Activated CD4-positive, alpha-beta T cell treated with anti-CD3 and anti-CD28 coated beads, Interleukin-2, Interleukin-6, amounts not matched to agents 100 ng/mL and 50 ng/mL, durations not matched to agents 16 hours and 8 hours (primary cell): ENCODE measurements at places on chromosomes 16 and 17.

GRCh38 chr17:1767358-1767757 is 5.5 kb downstream of the SERPINF1 start:
- DNase-seq: no peak

DNA sequence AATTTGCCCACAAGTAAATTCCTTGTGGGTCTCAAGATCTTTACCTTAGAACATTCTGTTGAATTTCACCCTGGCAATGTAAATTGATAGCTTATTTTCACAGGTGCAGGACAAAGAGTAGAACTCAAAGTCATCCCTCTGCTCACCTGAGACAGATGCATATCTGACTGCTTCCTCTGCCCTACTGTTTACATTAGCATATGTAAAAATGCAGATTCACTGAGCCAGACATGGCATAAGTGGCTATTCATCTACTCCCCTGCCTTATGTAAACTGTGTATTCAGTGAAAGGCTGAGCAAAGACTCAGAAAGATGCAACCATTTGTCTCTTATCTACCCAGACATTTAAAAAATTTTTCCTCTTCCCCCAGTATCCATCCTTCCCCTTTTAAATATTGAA is 22.3 kb upstream of the MILR1 start:
- DNase-seq: no peak

DNA sequence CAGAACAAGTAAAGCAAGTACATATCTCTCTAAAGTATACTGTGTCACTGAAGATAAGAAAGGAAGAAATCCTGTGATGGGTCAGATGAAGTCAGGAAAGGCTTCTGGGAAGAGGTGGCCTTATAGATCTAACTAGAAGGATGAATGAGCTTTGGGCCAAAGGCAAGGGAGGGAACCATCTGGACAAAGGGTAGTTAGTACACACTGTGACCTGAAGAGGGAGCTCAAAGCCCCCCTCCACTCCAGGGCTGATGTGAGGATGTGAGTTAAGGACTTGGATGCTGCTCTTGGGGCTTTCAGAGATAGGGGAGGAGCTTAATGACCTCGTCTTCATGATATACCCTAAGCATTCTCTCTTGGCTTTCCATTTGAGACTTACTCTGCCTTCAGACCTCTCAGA is 185.3 kb upstream of the CACNG3 start:
- peak; percentile 70 for DNase-seq

- no peak for DNase-seq
Observed at GRCh38 chr17:75707079-75707571, 14.1 kb upstream of the ITGB4 start.

DNA sequence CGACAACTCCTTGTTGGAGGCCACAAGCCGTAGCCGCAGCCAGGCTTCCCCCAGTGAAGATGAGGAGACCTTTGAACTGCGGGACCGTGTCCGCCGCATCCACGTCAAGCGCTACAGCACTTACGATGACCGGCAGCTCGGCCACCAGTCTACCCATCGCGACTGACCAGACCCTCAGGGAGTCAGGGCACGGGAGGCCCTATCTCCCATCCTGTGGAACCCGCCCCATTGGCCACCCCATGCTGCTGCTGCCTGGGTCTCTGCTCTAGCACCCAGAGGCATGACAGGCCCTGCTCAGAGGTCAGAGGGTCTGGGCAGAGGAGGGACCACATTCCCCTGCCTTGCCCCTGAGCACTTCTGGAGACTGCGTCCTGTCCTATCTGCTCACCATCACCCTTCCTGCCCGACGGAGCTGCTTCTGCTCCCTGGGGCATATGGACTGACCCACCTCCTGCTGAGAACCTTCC is 8.9 kb downstream of the TNFAIP1 start:
- no peak for DNase-seq

GRCh38 chr16:88366032-88366703 is 16.6 kb upstream of the ZNF469 start:
- DNase-seq: no peak

DNA sequence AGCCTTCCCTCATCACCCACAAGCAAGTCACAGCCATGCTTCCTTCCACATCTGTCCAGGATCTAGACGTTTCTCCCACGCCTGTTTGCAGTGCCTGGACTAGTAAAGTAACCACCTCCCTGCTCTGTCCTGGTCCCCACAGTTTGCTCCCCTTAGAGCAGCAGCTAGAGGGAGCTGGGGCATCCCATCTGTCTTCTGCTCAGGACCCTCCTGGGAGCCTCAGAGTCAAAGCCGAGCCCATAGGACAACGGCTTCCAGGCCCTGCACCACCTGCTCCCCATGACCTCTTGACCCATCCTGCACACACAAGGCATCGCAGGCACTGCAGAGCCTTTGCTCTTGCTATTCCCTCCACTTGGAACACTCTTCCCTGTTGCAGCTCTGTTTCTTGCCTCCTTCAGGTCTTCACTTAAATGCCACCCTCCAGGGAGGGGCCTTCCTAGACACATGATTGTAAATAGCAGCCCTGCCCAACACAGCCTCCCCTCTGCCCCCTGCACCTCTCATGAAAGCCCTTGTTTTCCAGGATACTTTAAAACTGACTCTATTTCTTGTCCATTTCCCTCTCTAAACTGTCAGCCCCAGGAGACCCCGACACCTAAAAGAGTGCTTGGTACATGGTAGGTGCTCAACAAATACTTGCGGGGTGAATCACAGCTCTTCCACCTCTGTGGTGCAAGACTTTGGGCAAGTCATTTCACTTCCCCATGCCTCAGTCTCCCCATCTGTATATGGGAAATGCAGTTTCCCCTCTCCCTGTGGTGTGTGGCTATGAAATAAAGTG is 3.1 kb downstream of the NATD1 start:
- no peak for DNase-seq

DNA sequence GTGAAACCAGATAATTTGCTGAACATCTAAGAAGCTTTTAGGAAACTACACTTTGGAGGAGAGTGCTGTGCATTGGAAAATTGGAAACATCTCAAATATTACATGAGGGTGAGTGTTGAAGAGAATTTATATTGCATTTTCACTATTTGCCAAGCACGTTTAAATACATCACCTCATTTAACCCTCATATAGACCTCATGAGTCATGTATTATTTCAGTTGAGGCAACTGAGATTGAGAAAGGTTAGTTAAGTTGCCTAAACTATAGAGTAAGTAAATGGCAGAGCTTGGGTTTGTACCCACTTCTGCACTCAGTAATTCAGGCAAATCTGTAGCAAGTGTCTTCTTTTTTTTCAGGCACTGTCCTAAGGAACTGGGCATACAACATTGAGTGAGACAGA is 3.7 kb upstream of the NLK start:
- no peak for DNase-seq

- no peak for DNase-seq
Observed at GRCh38 chr17:60354223-60354622, 37.7 kb downstream of the USP32 start.

GRCh38 chr17:30187573-30187972 is 47.9 kb downstream of the SLC6A4 start:
- DNase-seq: no peak

DNA sequence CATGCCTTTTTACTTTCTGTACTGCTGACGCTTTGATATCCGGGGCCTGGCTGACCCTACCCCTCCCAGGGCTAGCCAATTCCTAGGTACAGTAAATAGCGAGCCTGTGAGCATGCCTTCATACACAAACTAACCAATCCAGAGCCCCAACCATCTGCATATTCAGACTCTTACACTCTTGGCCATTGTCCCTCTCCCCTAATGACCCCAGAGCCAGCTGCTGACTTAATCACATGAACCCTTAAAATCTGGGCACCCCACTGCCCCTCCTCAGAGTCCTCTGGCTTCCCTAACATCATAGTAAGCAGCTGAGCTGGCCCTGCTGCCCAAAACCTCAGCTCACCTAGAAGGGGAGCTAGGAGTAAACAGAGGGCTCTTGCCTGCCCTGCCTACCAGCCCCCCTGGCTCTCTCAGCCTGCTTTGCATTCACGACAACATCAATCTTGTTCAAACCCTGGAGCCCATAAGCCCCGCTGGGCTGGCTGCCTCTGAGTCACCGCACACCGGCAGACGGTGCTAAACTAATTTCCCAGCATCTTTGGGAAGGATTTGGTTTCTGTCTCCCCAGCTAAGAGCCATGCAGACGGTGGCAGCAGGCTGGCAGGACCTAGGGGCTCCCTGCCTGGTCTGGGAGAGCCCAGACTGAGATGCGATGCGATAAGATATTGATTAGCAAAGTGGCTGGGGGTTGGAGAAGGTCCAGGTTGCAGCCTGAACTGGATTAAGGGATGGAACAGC is 63.2 kb downstream of the CLEC19A start:
- no peak for DNase-seq

DNA sequence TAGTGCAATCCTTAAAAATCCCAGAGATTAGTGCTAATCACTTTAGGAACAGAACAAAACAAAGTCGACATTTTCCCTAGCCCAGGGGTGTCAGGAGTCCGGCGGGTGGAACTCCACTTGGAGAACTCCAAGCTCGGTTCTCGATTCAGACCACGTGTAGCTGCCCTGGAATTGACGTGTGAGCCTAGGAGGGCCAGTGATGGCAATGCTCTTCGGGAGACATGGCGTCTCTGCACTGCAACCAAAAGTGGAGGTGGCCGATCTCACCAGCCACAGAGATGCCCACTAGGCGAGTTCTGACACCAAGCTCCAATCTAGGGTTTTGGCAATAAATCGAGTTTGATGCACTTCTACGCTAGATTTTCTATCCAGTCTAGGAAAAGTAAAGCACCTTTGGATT is 17.6 kb downstream of the MAP1LC3B start:
- DNase-seq: no peak

DNA sequence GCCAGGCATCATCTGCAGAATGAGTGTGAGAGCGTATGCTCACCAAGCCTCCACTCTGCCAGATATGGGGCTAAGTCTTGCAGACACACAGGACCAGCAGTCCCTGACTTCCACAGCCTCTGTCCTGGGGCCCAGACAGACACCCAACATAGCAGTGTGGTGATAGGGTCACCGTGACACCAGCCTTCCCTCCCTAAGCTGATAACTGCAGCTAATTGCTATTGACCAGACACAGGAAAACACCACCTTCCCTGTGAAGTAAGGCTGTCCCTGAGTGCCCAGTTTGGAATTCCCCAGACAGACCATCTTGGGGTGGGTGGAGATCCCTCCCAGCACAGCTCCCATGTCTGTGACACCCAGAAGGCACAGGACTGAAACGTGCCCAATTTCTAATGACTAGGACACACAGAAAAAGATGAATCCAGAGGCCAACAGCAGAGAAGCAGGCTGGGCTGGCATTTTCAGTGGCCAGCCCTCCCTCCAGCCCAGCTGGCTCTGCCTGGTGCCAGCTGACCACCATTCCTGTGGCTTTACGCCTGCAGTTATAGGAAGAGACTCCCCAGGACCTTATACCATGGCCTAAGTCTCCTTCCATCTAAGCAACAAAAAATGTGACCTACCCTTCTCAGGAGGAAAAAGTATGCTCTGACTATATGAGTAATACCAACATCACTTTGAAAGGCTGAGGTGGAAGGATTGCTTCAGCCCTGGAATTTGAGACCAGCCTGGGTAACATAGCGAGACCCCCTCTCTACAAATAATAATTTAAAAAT is 30.3 kb downstream of the ATPAF2 start:
- DNase-seq: no peak

DNA sequence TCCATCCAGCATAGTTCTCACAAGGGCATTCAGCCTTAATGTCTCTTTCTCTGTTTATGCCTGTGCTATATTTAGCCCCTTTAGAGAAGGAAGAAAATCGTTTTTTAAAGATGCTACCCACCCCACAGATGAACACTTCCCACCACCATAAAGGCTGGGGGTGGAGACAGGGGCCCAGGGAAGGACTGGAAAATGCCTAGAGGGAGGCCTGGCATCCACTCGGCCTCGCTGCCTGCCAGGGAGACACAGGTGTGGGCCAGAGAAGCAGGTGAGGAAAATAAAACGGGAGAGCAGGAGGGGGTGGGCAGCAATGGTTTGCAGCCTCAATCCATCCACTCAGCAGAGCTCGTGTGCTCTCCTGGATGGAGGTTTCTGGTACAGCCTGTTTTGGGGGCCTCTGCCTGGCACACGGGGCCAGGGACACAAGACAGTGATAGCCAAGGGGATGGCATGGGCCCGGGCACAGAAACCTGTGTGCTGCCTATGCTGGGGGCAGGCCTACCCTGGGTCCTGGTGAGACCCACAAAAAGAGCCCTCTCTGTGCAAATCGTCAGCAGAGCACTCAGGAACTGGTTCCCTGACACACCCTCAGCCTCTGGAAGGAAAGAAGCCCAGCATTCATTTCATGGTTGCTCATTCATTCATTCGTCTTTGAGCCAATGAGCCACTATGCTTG is 121.4 kb downstream of the C16orf78 start:
- DNase-seq: no peak

GRCh38 chr17:17824119-17824782 is 12.5 kb downstream of the SREBF1 start:
- no peak for DNase-seq
